ENCODE measurements at places on chromosomes 3 and 15. TPM values are rescaled to one million over a fixed set of nuclear protein-coding genes. Genes with fewer than 3 reads are reported as not detected.

GRCh38 chr3:7697548-7697947 is 804.1 kb upstream of the LMCD1 start:
- no peak for DNase-seq

DNA sequence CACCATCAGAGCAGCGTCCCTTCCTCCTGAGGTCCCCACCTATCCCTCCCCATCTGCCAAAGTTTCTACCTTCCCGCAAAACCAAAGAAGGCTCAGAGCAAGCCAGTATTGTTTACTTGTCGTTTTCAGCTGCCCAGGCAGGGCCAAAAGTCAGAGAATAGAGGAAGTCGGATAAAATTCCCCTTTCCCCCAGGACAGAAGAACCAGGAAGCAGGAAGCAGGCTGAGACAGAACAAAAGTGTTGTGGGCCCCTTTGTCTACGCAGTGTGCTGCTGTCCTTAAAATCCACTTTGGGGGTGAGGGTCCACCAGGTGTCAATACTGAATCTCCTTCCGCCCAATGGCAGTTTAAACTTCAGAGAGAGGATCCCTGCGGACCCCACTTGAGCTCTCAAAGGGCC is 18.5 kb upstream of the RPL32 start:
- no peak for DNase-seq

Gene HIGD2B
- 0.50 TPM for total RNA-seq

DNA sequence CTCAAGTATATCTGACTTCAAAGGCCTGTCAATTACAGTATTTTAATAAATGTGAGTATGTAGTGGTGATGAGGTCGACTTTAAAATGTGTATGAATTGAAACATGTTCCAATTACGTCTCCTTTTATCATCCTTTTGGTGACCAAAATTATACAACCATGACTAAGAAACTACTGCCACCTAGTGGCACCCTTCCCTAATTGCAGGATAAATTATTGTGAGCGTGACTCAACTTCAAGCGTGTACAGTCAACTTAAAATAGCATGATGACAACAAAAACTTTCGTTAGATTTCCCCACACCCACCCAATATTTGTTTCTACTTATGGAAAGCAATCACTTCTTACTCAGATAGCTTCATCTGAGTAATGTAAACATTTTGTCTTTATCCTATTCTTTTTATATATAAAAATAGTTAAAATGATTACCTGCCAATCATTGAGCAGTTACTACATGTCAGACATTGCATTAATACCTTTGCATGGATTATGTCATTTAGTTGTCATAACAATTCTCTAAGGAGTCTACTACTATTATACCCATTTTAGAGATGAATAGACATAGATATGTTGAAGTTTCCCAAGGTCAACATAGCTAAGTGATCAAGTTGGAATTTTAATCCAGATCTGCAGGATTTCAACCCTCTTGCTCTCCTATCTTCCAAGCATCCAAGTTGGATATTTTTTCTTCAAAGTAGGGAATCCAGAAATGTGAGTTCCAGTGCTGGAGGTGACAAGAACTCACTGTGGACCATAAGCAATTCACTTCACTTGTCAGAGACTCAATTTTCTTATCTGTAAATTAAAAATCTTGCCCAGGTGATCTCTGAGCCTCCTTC is 106.0 kb downstream of the MEX3B start:
- DNase-seq: no peak
